ENCODE measurements at places on chromosomes 7 and 10.

DNA sequence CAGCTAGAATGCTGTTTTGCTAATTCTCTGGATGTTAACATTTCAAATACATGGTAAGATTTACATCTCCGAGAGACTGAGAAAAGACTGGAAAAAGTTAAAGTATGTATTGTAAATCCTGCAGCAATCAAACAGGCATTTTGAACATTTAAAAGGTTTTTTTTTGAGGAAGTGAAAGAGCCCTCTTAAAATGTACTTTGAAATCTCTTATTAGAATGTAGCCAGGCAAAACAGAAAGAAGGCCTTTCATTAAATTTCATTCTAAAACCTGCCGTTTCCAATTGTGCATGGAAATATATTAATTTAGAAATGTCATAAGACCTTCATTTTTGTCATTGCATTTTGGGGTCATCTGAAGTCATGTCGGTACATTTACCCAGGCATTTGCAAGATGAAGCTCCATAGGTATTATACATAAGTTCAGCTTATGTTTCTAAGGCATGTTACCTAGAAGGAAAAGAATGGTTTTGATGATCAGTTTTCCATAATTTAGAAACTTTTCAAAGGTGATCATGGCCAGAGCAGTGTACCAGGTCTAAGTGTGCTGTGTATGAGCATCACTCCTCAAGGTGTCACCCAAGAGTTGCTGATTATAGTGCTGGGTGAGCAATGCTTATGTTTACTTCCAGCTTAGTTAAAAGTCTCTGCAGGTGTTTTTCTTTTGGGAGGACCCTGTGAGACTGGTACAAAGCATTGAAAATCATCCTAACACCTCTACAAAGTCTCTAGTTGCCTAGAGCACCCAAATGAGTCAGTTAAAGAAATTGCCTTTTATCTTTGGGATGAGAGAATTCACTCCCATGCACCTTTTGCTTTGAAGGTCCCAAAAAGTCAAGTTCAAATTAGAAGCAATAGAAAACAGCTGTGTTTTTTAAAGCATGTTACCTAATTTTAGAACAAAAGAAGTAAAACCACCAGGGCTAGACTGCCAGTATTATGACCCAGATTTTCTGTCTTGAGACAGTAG is 7.1 kb downstream of the ZNF736 start:
- no peak for DNase-seq

GRCh38 chr10:123205041-123205440 is 50.8 kb downstream of the BUB3 start:
- no peak for DNase-seq

GRCh38 chr10:16915300-16915699 is 98.1 kb upstream of the RSU1 start:
- DNase-seq: no peak

DNA sequence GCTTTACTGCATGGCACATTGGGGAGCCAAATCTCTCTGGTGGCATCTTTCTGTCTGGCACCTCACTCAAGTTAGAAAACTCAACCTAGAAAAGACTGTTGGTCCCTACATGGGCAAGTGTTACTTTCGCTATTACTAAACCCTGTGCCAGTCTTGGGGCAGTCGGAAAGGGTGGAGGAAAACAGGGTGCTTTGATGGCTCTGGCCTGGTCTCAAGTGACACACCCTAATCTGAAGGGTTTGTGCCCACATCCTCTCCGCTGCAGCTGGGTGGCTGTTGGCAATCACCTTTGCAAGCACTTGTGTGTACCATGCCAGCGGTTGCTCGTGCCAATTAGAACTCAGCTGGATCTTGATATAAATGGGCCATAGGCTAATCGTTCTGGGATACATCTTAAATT is 159.8 kb upstream of the ITGB1 start:
- no peak for DNase-seq

DNA sequence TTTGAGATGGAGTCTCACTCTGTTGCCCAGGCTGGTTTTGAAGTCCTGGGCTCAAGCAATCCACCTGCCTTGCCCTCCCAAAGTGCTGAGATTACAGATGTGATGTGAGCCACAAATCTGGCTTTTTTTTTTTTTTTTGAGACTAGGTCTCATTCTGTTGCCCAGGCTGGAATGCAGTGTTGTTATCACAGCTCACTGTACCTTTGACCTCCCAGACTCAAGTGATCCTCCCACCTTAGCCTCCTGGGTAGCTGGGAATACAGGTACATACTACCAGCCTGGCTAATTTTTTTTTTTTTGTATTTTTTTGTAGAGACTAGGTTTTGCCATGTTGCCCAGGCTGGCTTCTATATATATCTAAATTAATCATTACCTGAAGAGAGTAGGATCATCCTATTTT is 62.4 kb downstream of the HIF1AN start:
- no peak for DNase-seq

DNA sequence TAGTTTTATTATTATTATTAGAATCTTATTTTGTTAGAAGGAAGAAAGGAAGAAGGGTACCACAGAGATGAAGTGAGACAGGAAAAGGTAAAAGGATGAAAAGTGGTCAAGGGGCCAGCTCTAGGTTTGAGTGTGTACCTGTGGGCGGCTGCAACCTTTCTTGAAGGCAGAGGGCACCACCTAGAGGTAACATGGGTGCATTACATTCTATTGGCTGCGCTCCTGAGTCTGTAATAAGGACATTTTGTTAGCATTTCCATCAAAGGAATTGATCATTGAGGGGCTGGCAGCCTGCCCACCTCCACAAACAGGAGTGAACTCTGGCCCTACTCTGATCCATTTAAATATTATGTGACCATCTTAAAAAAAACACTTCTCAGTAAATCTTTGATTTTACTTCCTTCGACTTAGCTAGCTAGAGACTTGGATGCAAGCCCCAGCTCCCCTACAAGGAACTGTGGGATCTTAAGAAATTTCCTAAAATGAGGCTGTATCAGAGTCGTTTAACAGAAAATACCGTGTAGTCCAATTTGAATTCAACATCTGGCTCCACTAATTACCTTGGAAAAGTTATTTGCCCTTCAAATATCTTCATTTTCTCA is 610.4 kb downstream of the IPMK start:
- DNase-seq: peak; percentile 13

DNA sequence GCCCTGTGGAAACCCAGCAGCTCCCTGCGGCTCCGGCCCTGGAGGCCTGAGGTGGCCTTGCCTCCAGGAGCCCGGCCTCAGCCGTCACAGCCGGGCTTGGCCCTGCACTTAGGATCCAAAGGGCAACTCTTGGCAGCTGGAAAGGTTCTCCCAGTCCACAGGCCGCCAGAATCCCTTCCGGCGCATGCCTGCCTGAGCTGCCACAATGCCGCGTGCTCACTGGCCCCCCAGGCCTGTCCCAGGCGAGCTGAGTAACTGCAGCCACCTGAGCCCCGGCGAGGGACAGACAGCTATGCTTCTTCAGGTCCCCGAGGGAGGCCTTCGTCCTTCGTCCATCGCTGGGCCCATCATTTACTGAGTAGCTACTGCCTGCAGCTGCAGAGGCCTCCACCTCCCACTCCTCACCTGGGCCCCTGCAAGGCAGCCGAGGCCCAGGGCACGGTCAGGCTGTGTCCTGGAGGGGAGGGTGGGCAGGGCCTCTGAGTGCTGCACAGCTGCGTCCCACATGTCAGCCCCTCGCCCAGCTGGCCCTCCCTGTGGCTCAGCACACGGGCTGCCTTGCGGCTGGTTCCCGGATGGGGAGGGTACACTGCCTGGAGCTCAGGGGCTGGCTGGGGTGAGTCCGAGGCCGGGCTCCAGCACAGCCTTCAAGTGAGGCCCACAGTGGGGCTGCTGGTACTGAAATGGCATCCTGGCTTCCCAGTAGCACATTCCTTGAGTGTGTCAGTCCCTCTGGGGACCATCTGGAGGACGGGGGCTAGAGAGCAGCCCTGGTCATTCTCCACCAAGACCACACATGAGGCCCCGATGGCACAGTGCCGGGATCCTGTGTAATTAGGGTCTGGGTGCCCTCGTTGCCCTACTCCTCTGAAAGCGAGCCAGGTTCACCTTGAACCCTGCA is 172.5 kb downstream of the ELFN1 start:
- DNase-seq: no peak

DNA sequence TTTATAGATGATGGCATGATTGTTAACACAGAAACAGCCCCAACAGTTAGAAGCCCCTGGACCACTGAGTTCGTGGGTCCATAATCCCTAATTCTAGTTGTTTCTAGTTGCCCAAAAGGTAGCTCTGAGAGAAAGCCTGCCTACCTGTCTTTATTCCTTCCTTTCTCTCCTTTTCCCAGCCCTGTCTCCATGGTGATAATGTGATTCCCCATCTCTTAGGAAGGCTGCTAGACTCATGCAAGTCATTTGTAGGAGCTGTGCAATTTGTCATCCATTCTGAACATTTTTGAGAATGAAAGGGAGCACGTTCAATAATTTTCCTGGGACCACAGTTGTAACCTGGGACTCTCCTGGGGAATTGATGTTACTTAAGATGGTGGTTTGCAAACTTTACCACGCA is 183.4 kb downstream of the EMX2 start:
- DNase-seq: no peak

DNA sequence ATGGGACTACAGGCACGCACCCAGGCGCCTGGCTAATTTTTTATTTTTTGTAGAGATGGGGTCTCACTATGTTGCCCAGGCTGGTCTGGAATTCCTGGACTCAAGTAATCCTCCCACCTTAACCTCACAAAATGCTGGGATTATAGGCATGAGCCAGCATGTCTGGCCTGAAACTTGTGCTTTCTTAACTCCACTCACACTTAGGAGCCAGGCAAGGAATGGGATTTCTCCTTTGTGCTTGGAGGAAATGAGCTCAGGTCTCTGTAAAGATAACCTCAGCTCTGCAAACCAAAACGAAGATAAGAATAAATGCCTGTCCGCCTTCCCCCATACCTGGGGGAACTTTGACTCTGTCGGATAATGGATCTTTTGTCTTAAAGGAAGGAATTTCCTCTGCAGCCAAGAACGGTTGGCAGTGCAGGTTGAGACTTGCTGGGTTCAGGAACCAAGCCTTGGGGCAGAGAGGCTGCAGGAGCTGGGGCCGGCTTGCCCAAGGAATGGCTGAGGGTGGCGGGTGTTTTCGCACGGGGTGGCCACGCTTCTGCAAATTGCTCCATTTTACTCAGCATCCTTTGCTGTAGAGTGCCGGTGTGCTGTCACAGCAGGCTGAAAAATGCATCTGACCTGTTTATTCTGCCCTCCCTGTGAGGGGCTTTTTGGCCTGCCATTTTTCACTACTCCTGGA is 174.2 kb downstream of the KIAA1217 start:
- DNase-seq: no peak

DNA sequence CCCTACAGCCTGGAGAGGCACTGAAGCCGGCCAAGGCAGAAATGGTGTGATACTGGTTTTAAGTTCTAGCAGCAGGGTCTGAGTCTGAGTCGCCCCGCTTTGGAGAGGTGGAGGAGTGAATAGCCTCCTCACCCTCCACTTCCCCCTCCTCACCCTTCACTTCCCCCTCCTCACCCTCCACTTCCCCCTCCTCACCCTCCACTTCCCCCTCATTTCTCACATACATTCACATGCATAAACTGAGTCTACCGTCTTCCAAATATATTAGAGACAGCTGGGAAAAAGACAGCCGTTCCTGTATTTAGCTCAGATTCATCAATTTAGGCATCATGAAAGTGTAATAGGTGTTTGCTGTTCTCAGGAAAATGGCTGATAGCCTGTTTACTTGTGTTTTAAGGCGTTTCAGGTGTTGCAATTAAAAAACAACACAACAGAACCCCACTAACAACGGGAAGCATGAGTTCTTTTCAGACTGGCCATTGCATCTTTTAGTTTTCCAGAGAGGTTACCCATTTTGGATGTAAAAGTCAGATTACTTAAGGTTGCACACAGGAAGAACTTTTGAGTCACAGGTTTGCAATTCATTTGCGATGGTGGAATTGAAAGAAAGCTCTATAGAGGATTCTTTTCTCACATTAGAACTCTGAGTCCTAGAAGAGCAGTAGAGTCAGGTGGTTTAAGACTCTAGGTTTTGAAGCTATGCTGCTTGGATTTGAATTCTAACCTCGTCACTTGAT is 861 bp downstream of the NRBF2 start:
- no peak for DNase-seq

DNA sequence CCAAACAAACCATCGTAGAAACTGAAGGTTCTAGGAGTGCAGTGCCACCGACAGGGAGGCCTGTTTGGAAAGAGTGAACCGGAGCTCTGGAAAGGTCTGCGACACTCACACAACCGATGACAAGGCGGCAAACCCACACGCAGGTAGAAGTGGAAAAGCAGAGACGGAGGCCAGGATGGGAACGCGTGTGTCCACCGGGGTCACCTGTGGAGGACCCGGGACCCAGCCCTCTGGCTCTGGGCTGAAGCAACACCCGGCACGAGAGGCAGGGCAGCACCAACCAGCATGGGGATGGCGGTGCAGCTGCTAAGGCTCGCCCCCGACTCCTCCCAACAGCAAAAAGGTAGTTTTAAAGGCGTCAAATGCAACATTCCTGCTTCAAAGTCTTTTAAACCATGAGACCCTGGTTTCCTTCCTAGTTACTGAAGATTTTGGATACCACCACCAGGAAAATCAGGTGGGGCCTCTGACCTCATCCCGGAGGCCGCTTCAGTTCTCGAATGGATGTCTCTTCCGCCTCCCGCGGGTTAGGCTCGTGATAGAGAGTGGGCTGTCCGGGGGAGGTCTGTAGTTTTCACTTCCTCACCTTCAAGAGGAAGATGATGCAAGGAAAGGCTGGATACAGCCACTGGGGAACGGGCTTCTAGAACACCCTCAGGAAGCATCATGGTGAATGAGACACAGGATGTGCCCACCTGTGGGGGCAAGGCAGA is 115.5 kb downstream of the SMURF1 start:
- DNase-seq: no peak

GRCh38 chr10:1153805-1154351 is 97.7 kb downstream of the WDR37 start:
- DNase-seq: no peak

- no peak for DNase-seq
These were observed 65.5 kb downstream of the GRB10 start for GRCh38 chr7:50717181-50717580.

DNA sequence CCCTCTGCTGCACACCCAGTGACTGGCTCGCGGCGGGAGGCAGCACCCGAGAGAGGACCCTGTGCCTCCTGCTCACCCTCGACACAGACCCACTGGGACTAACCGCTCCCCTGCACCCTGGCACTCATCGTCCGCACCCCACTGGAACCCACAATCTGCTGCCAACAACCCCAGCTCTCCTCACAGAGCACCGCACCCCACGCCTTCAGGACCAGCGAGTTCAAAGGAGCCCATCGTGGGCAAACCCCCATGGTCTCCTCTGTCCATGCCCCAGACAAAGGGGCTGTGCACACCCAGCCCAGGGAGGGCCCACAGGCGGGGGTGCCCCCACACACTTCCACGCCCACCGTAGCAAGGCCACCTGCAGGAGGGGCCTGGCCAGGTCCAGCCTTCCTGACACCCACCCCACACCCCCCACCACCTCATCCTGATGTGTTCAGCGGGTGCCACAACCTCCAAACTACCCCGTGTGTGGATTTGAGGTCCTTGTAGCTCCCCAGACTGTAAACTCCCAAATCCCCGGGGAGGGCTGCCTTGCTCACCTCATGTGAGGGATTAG is 14.0 kb downstream of the RASGEF1A start:
- DNase-seq: no peak
